Pancreas (tissue), 10 donors: ENCODE measurements at places on chromosomes 1 and 21. TPM values are rescaled to one million over a fixed set of nuclear protein-coding genes. Genes with fewer than 3 reads are reported as not detected.

DNA sequence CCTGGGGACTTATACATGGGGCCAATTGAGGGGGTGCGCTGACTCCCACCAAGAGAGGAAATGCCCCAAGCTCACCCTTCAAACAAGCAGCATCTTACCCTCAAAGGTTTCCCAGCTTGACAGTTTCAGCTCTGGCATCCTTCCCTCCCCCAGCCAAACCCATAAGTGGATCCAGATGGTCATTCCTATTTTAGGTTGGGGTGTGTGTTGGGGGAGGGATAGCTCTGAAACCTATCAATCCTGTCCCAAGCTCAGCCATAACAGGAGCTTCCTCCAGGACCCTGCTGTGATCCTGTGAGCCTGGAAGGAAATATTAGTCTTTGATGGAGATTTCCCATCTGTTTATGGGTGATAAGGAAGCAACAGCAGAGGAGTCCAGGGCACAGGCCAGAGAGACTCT lies 3.4 kb upstream of the TMEM222 start:
- no peak for DNase-seq
- no peaks in the 10 kb centered on the region for H3K4me1 ChIP-seq
- H3K4me3 ChIP-seq: no peak overlapping the region
- H3K27me3 ChIP-seq: no peaks in the 10 kb centered on the region

DNA sequence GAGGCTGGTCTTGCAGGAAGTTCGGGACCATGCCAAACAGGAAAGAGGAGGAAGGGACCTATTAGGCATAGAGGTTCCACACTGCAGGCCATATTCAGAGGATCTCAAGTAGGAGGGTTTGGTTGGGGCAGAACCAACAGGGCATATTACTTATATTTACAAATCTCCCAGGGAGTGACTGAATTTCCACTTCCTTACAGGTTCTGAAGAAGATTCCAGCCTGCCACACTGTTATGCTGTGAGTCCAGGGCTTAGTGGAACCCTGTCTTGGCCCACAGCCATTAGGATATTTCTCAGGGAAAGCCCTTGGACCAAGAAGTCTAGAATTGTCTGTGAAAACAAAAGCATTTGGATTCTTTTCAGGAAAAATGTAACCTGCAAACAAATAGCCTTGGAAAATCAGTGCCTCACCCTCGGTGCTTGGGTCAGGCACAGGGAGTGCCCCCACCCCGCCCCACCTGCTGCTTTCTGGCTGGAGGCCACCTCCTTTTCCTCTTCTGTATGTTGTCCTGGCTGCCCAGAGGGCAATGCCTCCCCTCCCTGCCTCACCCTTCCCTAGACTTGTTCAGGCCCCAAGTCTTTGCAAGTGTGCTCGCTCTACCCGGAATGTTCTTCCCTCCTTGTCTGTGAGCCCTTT lies 41.0 kb upstream of the JUN start:
- H3K4me1 ChIP-seq: no peaks in the 10 kb centered on the region
- no peak for DNase-seq
- H3K27me3 ChIP-seq: no peaks in the 10 kb centered on the region
- H3K27ac ChIP-seq: no peak overlapping the region
- H3K36me3 ChIP-seq: no peaks in the 10 kb centered on the region

GRCh38 chr1:68378296-68379084 lies 71.3 kb downstream of the RPE65 start:
- no peak for DNase-seq
- no peaks in the 10 kb centered on the region for H3K27me3 ChIP-seq
- H3K27ac ChIP-seq: no peak overlapping the region
- no peaks in the 10 kb centered on the region for H3K4me1 ChIP-seq
- no peaks in the 10 kb centered on the region for H3K36me3 ChIP-seq

GRCh38 chr1:43527111-43527878 lies 3.4 kb upstream of the PTPRF start:
- H3K27me3 ChIP-seq: no peaks in the 10 kb centered on the region
- H3K27ac ChIP-seq: no peak overlapping the region
- H3K4me1 ChIP-seq: peaks cover 12% of the 10 kb centered on the region

The CTSK gene
- 2.0 TPM for total RNA-seq

DNA sequence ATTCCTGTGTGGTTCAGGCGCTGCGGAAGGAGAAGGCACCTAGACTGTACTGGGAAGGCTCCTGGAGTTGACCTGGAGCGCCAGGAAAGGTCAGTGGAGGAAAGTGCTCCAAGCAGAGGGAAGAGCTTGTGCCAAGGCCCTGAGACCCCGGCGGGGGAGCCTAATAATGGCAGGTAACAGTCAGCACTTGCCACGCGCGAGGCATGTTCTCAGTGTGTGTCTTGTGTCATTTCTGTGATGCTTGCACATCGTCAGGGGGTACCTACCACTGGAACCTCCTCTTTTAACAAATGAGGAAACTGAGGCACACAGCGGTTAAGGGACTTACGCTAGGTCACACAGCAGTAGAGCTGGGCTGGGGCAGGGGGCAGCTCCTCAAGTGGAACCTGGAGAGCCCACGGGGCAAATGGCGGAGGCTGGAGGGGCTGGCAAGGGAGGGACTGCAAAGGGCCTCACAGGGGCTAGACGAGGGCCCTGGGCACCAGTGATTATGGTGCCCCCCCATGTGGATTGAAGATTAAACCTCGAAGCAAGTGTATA lies 976 bp upstream of the BMP8B start:
- H3K27ac ChIP-seq: peak overlapping the region; percentile 64
- H3K27me3 ChIP-seq: no peaks in the 10 kb centered on the region
- H3K4me3 ChIP-seq: peak overlapping the region; percentile 33
- no peaks in the 10 kb centered on the region for H3K36me3 ChIP-seq
- no peaks in the 10 kb centered on the region for H3K4me1 ChIP-seq
- no peak for DNase-seq

DNA sequence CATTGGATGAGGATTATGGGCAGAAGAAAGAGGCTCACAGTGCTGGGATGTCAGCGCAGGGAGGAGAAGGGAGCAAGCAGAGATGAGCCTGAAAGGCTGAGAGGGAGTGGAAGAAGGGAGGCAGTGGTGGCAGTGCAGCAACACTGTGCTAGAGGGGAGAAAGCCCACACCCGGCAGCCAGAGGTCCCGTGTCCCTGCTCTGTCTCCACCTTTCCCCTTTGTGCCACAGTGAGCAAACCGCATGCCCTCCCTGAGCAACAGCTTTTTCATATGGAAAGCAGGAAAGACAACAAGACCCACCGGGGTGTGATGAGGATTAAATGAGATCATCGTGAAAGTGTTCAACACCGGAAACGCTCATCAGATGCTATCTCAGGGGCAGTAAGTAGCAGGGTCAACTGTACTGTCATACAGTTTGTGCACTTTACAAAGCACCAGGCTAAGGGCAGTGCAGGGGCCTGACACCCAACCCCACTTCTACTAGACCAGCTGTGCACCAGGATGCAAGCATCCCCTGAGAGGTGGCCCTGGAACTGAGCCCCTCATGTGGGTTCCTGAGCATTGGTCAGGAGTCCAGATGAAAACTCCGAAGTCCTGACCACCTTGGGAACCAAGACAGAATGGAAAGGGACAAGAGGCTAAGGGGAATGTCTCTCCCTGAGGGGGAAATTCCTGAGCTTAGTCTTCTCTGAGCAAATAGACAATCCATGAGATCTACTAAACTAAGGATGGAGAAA lies 9.1 kb downstream of the NHLH1 start:
- peak overlapping the region; percentile 4 for H3K27ac ChIP-seq
- DNase-seq: no peak
- H3K4me3 ChIP-seq: no peak overlapping the region

The FAM177B gene
- not detected for total RNA-seq

GRCh38 chr1:5502311-5503194 lies 489.7 kb downstream of the NPHP4 start:
- no peak overlapping the region for H3K27ac ChIP-seq
- H3K4me1 ChIP-seq: no peaks in the 10 kb centered on the region
- no peak overlapping the region for H3K4me3 ChIP-seq
- H3K27me3 ChIP-seq: no peaks in the 10 kb centered on the region
- no peaks in the 10 kb centered on the region for H3K36me3 ChIP-seq

GRCh38 chr1:221801773-221802516 lies 60.1 kb upstream of the DUSP10 start:
- no peak overlapping the region for H3K27ac ChIP-seq
- peaks cover 15% of the 10 kb centered on the region for H3K4me1 ChIP-seq
- no peak overlapping the region for H3K4me3 ChIP-seq
- DNase-seq: no peak
- no peaks in the 10 kb centered on the region for H3K27me3 ChIP-seq
- no peaks in the 10 kb centered on the region for H3K36me3 ChIP-seq

DNA sequence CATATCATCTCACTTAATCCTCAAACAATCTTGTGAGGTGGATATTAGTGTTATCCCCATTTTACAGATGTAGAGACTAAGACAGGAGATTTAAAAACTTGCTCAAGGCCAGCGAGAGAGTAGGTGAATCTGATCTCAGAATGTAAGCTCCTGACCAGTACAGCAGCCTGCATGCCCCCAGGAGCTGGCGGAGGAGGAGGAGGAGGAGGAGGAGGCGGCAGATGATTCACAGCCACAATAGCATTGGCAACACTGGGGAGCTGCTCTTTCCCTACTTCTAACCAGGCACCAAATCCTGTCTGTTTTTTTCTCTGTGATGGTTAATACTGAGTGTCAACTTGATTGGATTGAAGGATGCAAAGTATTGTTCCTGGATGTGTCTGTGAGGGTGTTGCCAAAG lies 243.2 kb downstream of the ATG4C start:
- H3K27ac ChIP-seq: no peak overlapping the region
- no peak overlapping the region for H3K4me3 ChIP-seq
- no peak for DNase-seq

DNA sequence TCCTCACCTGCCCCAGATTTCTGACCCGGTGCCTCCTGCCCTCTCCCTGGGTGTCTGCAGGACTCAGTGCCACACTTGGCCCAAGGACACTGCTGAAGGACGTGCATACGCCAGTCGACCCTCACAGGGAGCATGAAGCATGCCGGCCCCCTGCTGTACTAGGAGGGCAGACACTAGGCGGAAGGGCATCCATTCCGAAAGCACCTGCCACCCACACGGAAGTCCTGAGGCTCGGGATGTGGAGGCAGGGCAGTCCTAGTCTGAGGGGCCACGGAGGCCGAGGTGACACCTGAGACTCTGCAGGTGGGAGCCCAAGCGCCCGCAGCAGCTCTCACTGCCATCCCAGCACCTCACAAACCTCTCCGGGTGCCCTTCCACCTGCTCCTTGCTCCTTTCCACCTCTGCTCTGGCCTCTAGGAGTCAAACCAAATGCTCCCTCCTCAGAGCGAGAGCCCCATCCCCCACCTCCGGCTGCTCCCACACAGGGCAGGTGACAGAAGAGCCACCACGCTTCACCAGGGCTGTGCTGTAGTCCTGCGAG lies 2.4 kb downstream of the NPHP4 start:
- H3K4me1 ChIP-seq: peaks cover 12% of the 10 kb centered on the region
- no peak for DNase-seq
- no peak overlapping the region for H3K27ac ChIP-seq
- no peak overlapping the region for H3K4me3 ChIP-seq
- H3K27me3 ChIP-seq: no peaks in the 10 kb centered on the region

- no peaks in the 10 kb centered on the region for H3K4me1 ChIP-seq
- H3K27me3 ChIP-seq: no peaks in the 10 kb centered on the region
- H3K27ac ChIP-seq: no peak overlapping the region
- DNase-seq: no peak
- no peak overlapping the region for H3K4me3 ChIP-seq
- no peaks in the 10 kb centered on the region for H3K36me3 ChIP-seq
These were observed 8.5 kb upstream of the PRDM15 start for GRCh38 chr21:41887667-41888066.

- no peaks in the 10 kb centered on the region for H3K36me3 ChIP-seq
- no peak overlapping the region for H3K4me3 ChIP-seq
- peaks cover 5% of the 10 kb centered on the region for H3K4me1 ChIP-seq
These were observed 45.0 kb upstream of the BCL10 start for GRCh38 chr1:85321237-85321964.

- H3K4me3 ChIP-seq: no peak overlapping the region
- no peak for DNase-seq
These were observed 26.7 kb upstream of the CYP4X1 start for GRCh38 chr1:46996659-46997281.

The LRRC53 gene
- total RNA-seq: not detected

The TRIM46 gene
- 0.24 TPM for total RNA-seq

DNA sequence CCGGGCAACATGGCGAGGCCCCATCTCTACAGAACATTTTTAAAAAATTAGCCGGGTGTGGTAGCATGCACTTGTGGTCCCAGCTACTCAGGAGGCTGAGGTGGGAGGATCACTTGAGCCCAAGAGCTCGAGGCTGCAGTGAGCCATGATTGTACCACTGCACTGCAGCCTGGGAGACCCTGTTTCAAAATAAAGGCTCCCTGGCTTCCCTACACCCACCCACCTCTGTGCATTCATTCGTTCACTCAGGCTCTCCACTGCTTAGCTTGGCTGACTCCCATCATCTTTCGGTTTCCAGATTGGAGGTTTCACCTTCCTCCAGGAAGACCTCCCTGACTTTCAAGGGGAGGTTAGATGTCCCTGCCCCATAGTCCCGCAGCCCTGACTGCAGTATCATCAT lies 14.2 kb downstream of the KIAA2013 start:
- no peak overlapping the region for H3K4me3 ChIP-seq
- H3K36me3 ChIP-seq: no peaks in the 10 kb centered on the region
- H3K27ac ChIP-seq: no peak overlapping the region
- no peak for DNase-seq
- no peaks in the 10 kb centered on the region for H3K27me3 ChIP-seq

DNA sequence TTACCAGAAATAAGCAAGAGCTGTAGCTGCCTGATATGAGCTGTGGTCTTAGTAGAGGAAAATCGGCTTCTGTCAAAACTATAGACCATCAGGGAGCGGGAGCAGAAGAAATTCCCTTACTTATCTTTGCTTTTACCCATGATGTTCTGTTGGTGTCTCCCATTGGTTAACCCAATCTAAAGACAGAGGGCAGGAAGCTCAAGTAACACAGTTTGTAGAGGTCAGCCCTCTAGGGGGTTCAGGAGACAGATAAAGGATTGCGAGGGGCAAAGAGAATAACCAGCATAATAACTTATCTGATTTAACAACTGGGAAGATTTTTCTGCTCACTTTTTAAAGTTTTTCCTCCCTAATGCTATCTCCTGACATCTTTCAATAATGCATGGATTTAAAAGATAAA lies 142.4 kb downstream of the NTMT2 start:
- no peaks in the 10 kb centered on the region for H3K4me1 ChIP-seq
- no peak overlapping the region for H3K4me3 ChIP-seq
- no peak for DNase-seq

The MX2 gene
- total RNA-seq: 4.8 TPM

- DNase-seq: no peak
- H3K27ac ChIP-seq: no peak overlapping the region
- H3K4me3 ChIP-seq: no peak overlapping the region
- peaks cover 14% of the 10 kb centered on the region for H3K4me1 ChIP-seq
- H3K36me3 ChIP-seq: no peaks in the 10 kb centered on the region
These were observed 3.2 kb upstream of the TTLL10 start for GRCh38 chr1:1170215-1171091.

- no peak for DNase-seq
- no peak overlapping the region for H3K27ac ChIP-seq
- no peak overlapping the region for H3K4me3 ChIP-seq
- H3K36me3 ChIP-seq: no peaks in the 10 kb centered on the region
- H3K27me3 ChIP-seq: no peaks in the 10 kb centered on the region
- no peaks in the 10 kb centered on the region for H3K4me1 ChIP-seq
These were observed 80.3 kb downstream of the RNF220 start for GRCh38 chr1:44485229-44485933.
